ENCODE measurements at places on chromosomes 7 and 10. TPM values are rescaled to one million over a fixed set of nuclear protein-coding genes. Genes with fewer than 3 reads are reported as not detected.

LRRC18 gene
- total RNA-seq = not detected

HOXA13 gene
- 0.11 TPM for total RNA-seq

AGAP5 gene
- 2.9 TPM for total RNA-seq

AGR3 gene
- total RNA-seq = 0.24 TPM

CPA2 gene
- total RNA-seq = not detected

SYCE1 gene
- total RNA-seq = not detected

ELFN1 gene
- total RNA-seq = 0.24 TPM

AKR1C8 gene
- 0.21 TPM for total RNA-seq

WASHC2A gene
- total RNA-seq = 19.0 TPM

CLDN4 gene
- 6.8 TPM for total RNA-seq

NPY gene
- total RNA-seq = not detected

MET gene
- total RNA-seq = 72.3 TPM

UCN3 gene
- total RNA-seq = not detected

GNA12 gene
- 6.1 TPM for total RNA-seq

SLC13A1 gene
- not detected for total RNA-seq

POLD2 gene
- total RNA-seq = 161 TPM

HYAL4 gene
- total RNA-seq = 0.05 TPM

MEPCE gene
- 59.2 TPM for total RNA-seq

VIPR2 gene
- not detected for total RNA-seq

AS3MT gene
- total RNA-seq = 0.26 TPM

OR2A12 gene
- not detected for total RNA-seq

ZFYVE27 gene
- 38.7 TPM for total RNA-seq

FOXP2 gene
- 1.2 TPM for total RNA-seq

FRAT1 gene
- total RNA-seq = 4.5 TPM

SLC35G1 gene
- 5.8 TPM for total RNA-seq

SP8 gene
- 0.40 TPM for total RNA-seq

COL13A1 gene
- 59.4 TPM for total RNA-seq

GSTO2 gene
- 1.4 TPM for total RNA-seq

FAS gene
- 7.3 TPM for total RNA-seq

GPRIN2 gene
- total RNA-seq = not detected

ANKIB1 gene
- total RNA-seq = 24.0 TPM

SCART1 gene
- total RNA-seq = 7.9 TPM

STEAP4 gene
- not detected for total RNA-seq

MYL7 gene
- not detected for total RNA-seq

RASA4 gene
- 8.6 TPM for total RNA-seq

COL1A2 gene
- total RNA-seq = 0.24 TPM

HOXA10 gene
- total RNA-seq = 14.8 TPM

UCMA gene
- not detected for total RNA-seq

DDX21 gene
- 171 TPM for total RNA-seq

AKR1D1 gene
- not detected for total RNA-seq

CFTR gene
- total RNA-seq = not detected

PPP1R17 gene
- not detected for total RNA-seq

MXI1 gene
- total RNA-seq = 29.4 TPM

GIMAP6 gene
- 0.05 TPM for total RNA-seq

ATG9B gene
- not detected for total RNA-seq

CYP2C19 gene
- total RNA-seq = not detected

HHEX gene
- 12.5 TPM for total RNA-seq

CAV1 gene
- total RNA-seq = 101 TPM
